Daoy (cell line): ENCODE measurements at places on chromosomes 12 and 14. TPM values are rescaled to one million over a fixed set of nuclear protein-coding genes. Genes with fewer than 3 reads are reported as not detected.

The NKX2-1 gene
- 4.7 and 5.1 TPM in 2 replicates for total RNA-seq

The VRTN gene
- total RNA-seq: not detected in 2 replicates

The EFS gene
- total RNA-seq: 0.80 and 1.4 TPM in 2 replicates

The MUCL1 gene
- total RNA-seq: not detected in 2 replicates

The SERPINA10 gene
- total RNA-seq: not detected in 2 replicates

The RPS6KL1 gene
- 6.6 and 9.8 TPM in 2 replicates for total RNA-seq
